ENCODE measurements at places on chromosomes 2 and 18. TPM values are rescaled to one million over a fixed set of nuclear protein-coding genes. Genes with fewer than 3 reads are reported as not detected.

The TEKT4 gene
- not detected for total RNA-seq

The ADRA2B gene
- 0.09 TPM for total RNA-seq

The C1QL2 gene
- total RNA-seq = not detected

The MC5R gene
- total RNA-seq = not detected

The TUBB8B gene
- total RNA-seq = not detected

The COLEC11 gene
- 0.57 TPM for total RNA-seq

The SOX11 gene
- total RNA-seq = under 0.01 TPM

The ANKRD30B gene
- total RNA-seq = under 0.01 TPM

The VIT gene
- total RNA-seq = 2.0 TPM

The DYNAP gene
- not detected for total RNA-seq

The NOSTRIN gene
- 0.09 TPM for total RNA-seq

The MC4R gene
- total RNA-seq = not detected

The RAB6C gene
- not detected for total RNA-seq

The TMEM200C gene
- total RNA-seq = 0.14 TPM

The GPR75 gene
- 0.71 TPM for total RNA-seq

The LINC00305 gene
- not detected for total RNA-seq

The LONRF2 gene
- 0.28 TPM for total RNA-seq

The RNMT gene
- 16.6 TPM for total RNA-seq

The BMPR2 gene
- total RNA-seq = 15.0 TPM

The PER2 gene
- 2.8 TPM for total RNA-seq

The TRAPPC12 gene
- 52.3 TPM for total RNA-seq
